ENCODE measurements at places on chromosomes 2 and 18.

DNA sequence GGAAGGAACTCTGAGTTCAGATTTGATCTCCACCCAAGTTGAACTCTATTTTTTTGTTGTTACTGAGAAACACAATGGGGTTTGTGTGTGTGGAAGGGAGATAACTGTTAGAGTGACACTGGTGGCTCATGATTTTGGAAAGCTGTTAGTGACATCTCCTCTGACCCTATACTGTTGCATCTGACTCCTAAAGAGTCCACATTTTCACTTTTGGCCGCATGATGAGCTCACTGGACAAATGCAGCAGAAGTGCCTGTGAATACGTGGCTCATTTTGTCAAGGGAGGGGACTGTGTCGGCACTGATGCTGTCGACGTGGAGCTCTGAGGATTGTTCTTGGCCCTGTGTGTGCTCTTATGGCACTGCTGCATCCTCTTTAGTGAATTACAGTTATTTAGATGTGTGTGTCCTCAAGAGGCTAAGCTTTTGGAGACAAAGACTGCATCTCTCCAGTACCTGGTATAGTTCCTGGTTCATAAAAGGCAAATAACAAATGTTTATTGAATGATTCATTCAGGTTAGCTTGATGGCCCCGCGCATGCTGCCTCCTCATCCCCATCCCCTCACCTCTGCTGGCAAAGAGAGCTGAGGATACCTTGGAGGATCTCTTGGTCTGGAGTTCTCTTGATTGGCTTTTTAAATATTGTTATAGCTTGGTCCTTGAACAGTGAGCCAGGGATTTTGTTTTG lies 135.4 kb downstream of the PHLPP1 start:
- no peak for DNase-seq

GRCh38 chr2:40281021-40281940 lies 170.6 kb downstream of the SLC8A1 start:
- peak; percentile 82 for DNase-seq

- DNase-seq, result no peak
Observed at GRCh38 chr2:3606370-3607201, 11.7 kb downstream of the COLEC11 start.

DNA sequence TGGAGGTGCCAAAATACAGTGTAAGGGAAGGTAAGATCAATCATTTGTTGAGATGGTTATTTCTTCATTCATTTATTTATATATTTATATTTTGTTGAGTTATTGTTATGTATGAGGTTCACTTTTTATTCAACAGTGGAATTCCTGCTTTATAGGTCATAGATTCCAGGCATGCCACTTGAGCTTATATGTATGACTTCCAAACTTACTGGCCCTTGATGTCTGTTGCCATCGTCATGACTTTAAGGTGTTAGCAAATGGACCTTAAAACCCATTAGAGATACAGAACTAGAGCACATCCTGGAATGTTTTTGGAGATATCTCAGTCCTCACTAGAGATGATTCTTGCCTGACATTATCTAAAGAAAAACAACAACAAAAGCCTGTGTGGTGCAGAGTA lies 25.9 kb downstream of the CCDC85A start:
- no peak for DNase-seq

- peak; percentile 94 for DNase-seq
Observed at GRCh38 chr18:21111346-21112139, at the start of gene ROCK1. Gene ROCK1, minus strand, starts transcription at chr18:21111813. Its CDS starts 903 bp downstream, at chr18:21110910.
